ENCODE measurements at places on chromosomes 7 and 10.

- DNase-seq = no peak
Measured at GRCh38 chr7:76047305-76047810, 442 bp downstream of the STYXL1 start.

DNA sequence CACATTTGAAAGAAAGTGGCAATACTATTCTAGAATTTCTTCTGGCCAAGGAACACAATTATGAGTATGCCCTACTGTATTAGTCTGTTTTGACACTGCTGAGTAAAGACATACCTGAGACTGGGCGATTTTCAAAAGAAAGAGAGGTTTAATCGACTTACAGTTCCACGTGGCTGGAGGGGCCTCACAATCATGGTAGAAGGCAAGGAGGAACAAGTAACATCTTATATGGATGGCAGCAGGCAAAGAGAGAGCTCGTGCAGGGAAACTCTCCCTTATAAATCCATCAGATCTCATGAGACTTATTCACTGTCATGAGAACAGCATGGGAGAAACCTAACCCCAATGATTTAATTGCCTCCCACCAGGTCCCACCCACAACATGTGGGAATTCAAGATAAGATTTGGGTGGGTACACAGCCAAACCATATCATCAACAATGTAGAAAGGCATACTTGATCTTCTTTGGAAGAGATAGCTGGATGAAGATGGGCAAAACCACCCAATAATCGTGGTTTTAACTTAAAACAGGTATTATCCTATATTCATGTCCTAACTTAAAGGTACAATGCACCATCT, 113.9 kb downstream of the ETV1 start:
- no peak for DNase-seq

DNA sequence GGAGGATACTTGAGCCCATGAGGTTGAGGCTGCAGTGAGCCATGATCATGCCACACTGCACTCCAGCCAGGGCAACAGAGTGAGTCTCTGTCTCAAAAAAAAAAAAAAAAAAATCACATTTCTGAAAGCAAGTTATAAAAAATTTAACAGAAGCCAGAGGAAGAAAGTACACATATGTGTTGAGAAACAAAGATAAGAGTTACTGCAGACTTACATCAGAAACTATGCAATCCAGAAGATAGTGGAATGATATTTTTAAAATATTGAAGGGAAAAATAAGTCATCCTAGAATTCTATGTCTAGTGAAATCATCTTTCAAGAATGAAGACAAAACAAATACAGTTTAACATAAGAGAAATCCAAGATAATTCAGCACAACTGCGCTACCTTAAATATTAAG, 46.9 kb downstream of the ZNF518A start:
- DNase-seq = no peak

DNA sequence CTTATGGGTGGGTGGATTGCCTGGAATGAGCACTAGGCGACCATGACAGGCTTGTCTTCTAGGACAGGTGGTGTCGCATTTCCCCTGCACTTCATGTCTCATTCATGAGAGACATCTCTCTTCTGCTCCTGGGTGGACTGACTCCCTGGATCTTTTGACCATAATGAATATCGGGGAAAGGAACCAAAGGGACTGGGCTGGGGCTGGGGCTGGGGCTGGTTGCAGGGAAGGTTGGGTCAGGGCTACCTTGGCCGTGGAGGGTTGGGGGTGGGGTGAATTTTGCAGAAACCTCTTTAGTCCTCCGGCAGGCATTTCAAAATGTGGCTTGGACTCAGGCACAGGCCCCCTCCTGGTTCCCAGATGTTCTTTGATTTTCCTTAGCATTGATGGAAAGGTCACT, 319.2 kb downstream of the ZNF716 start:
- DNase-seq = no peak

GRCh38 chr10:78896159-78896928, 172.4 kb upstream of the ZMIZ1 start:
- DNase-seq = no peak

DNA sequence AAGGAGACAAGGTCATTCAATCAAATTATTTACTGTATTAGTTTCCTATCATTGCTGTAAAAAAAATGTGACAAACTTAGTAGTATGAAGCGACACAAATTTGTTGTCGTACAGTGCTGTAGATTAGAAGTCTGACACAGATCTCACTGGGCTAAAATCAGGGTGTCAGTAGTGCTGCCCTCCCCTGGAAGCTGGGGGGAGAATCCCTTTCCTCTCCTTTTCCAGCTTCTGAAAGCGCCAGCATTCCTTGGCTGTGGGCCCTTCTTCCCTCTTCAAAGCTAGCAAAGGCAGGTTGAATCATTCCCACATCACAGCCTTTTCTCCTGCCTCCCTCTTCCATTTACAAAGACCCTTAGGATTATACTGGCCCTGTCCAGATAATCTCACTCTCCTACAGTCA, 28.0 kb downstream of the VPS41 start:
- no peak for DNase-seq

DNA sequence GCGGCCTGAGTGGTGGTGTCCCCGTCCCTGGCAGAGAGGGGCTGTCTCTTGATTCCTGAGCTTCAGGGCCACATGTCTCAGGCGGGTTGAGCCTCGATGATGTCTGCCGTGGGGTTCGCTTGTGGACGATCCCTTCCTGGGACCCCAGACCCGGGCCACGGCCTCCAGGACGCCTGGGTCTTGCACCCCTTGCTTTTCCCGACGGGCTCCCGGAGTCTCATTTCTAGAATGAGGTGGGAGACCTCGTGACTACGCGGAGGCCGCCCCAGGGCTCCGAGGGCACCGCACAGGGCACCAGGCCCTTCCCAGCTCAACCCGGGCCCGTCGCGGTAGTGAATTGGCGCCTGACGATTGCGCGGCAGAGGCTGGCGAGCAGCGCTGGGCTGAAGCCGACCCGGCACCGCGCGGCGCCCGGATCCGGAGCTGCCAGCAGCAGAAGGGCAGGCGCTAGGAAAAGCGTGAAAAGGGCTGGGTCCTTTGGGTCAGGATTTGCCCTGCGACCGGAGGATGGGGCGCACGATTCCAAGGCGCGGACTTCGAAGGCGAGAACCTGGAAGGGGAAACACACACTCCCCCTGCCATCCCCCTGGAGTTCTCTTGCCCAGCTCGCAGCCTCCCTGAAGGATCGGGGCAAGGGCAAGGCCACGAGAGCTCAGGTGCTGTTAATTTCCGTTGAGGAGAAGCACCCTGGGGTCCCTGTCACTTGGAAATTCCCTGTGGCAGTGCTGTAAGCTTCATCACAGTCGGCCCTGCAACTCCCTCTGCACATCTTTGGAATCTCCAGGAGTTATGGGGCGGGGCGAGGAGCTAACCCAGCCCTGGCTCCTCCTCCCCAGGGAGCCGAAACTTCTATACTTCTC, 15.5 kb downstream of the TLX1 start:
- no peak for DNase-seq

DNA sequence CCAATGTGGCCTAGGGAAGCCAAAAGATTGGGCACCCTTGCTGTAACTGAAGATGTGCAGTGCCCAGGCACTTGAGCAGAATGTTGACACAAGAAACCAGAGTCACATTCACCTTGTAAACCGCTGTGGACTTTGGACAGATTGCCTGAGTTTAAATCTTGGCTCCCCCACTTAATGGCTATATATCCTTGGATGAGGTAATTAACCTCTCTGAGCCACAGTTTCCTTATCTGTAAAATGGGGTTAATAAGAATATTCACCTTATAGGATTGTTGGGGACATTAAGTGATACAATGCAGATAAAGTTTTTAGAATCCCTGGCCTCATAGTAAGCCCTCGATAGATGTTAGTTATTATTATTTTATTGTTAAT, 331.0 kb downstream of the LRMDA start:
- DNase-seq = no peak

- DNase-seq = no peak
Measured at GRCh38 chr7:301291-302053, 11.5 kb downstream of the FOXL3 start.

DNA sequence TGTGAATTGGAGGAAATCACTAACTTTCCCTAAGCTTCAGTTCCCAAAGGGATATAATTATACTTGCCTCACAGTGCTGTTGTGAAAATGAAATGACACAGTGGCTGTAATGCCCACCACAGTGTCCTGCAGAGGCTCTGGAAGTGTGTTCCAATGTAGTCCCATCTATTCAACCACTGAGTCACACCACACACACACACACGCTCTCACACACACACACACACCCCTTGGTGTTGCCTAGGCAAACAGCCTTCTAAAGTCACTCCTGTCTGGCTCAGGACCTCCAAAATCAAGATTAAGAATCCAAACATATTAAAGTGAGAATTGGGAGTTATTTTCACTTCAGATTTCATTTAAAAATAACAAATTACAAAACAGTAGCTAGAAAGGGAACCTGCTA, 73.3 kb downstream of the NRCAM start:
- no peak for DNase-seq

- DNase-seq = no peak
Measured at GRCh38 chr7:106344211-106344610, 59.4 kb upstream of the NAMPT start.

- no peak for DNase-seq
Measured at GRCh38 chr10:15452545-15452944, 81.5 kb upstream of the FAM171A1 start.

GRCh38 chr10:107970512-107970911, 806.0 kb upstream of the SORCS1 start:
- DNase-seq = no peak
